DMS79 (cell line): ENCODE measurements at places on chromosomes 3 and 15.

DNA sequence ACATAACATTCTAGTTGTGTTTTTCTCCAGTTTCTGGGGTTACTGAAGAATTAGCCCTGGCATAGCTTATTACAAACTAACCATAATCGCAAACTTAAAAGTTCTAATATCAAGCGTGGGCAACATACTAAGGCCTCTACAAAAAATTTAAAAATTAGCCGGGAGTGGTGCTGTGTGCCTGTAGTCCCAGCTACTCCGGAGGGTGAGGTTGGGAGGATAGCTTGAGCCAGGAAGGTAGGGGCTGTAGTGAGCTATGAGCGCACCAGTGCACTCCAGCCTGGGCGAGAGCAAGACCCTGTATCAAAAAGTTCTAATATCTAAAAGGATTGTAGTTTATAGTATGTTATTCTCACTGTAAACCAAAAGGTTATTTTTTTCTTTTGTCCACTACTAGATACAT lies 1.1 kb downstream of the OIP5 start:
- DNase-seq: no peak

DNA sequence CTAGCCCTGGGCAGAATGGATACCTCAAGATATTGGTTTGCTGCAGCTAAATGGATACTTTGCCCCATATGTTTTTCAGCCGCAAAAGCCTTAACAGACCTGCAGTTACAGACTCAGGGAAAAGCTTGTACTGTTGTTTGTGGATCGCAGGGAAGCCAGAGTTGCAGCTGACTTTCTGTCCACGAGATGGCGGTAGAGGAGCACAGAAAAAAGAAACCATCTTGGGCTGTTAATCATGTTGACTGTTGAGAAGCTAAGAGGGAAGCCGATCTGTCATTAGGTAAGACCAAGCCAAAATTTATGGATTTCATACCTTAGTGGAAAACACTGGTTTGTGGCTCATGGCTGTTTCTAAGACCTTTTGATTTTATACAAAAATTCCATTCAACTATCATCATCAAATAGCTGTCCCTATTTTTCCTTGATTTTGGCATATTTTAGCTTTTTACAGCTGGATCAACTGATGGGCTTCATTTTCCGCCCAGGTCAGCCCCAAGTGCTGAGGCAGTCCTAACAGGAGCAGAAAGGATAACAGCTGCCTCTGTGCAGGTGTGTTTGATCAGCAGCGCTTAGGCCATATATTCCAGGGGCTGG lies 205.7 kb upstream of the ZPLD1 start:
- peak; percentile 20 for DNase-seq

DNA sequence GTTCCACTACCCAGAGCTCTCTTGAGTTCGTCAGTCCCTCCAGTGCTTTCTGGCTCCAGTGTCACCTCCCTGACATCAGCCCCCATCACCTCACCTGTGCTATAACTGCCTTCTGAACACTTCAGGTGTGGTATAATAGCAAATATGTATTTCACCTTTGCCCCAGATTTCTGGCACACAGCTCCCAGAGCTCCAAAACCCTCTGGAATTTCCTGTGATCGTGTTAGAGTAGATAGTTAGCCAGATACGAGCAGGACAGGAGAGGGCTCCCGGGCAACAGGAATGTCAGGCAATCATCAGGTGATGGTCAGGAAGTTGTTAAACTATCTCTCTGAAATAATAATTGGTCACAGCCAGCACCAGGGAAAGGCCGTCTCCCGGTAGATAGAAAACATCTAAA lies 22.6 kb upstream of the LIMD1 start:
- no peak for DNase-seq

DNA sequence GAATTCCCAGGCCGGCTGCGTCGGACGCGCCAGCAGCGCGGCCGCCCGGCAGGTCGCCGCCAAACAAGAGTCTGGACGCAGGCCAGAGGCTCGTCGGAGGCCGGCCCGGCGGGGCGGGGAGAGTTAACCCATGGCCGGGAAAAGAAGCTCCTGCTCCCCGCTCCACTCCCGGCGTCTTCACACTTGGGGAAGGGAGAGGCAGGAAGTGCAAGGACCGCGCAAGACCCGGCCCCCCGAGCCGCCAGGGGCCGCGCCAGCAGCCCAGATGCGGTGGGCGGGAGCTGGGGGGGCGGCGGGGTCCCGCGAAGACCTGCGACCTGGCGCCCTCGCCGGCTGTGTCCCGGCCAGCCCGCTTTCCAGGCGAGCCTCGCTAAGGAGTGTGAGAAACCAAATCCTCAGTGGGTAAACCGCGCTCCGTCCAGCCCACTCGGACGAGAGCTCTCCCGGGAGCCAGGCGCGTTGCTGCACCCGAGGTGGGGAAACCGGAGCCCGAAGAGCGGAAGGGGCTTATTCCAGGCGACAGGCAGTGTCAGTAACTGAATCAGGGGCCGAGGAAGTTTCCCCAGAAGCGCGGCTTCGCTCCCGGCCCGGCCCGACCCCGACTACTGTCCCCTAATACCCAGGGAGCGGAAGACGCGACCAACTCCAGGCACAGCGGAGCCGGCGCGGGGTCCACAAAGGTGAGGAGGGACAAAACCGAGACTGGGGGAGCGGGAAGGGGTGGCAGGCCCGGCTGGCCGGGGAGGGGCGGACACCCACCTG lies 721 bp downstream of the ADAMTS7 start:
- no peak for DNase-seq

GRCh38 chr3:129650256-129650872 lies 43.9 kb upstream of the PLXND1 start:
- DNase-seq: no peak

- no peak for DNase-seq
These were observed 101.4 kb downstream of the FNDC3B start for GRCh38 chr3:172140499-172141391.

DNA sequence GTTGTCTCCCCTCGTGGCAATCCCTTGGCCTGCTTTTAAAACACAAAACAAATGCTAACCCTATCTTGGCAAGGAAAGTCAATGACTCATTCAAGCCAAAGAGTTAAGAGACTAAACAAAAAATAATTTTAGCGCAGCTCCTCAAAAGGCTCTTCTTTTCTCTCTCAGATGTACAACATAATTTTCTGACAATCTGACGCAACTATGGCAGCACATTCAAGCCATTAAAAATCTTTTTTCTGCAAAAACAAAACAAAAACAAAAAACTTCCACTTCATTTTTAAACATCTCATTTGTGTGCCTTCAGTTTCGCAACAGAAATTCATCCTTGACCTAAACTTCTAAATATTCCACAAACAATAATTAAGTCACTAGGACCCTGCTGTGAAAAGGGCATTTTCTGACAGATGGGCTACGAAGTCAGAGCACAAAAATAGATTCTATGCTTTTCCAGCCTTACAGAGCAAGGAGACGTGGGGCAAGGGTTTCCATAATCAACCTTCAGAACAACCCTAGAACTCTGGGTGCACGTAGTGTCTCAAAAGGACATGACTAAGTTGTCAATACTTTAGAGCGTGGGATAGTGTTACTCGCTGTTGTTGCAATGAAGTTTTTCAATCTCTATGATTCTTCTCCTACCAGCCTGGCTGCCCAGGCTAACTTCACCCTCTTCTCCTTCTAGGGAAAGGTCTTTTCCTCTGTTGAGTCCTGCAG lies 84.3 kb downstream of the MB21D2 start:
- no peak for DNase-seq

DNA sequence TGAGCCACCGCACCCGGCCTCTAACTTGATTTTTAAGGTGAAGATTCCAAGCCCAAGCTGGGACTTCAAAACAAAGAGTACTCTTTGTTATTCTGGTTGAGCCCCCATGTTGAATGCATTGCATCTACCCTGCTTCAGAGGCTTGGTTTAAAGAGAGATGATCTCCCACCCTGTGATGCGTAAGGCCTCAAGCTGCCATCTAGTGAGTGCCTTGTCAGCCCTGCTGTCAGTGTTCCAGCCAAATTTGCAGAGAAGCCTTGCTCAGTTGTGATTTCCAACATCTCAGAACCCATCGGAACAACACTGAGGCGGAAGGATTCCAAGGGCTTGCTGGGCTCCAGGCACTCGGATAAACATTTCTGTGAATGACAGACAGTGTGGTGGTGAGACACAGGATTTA lies 210.7 kb upstream of the RGMA start:
- DNase-seq: no peak

- no peak for DNase-seq
These were observed 221.3 kb downstream of the OPA1 start for GRCh38 chr3:193814166-193814892.

- no peak for DNase-seq
These were observed 127.4 kb downstream of the B3GALNT1 start for GRCh38 chr3:160977773-160978172.

DNA sequence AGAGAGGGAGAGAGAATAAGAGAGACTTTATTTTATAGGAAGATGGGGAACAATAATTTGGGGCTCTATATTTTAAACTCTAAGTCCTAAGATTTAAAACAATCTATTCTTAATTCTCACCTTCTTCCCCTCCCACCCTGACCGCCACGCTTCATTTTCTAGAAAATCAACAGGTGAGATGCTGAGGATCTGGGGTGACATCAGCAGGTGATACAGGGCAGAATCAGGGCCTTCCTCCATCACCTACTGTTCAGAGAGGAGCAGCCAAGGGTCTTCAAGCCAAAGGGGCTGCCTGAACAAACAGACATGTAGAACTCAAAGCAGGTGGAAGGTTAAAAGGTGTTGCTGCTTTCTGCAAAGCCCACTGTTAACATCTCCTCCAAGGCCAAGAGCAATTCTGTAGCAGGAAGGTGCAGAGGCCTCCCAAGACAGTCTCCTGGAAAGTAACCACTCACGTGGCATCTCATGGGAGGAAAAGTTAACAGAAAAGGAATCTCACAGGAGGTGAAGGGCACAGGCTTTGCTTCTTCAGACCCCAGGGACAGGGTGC lies 183.6 kb upstream of the TLE3 start:
- no peak for DNase-seq

DNA sequence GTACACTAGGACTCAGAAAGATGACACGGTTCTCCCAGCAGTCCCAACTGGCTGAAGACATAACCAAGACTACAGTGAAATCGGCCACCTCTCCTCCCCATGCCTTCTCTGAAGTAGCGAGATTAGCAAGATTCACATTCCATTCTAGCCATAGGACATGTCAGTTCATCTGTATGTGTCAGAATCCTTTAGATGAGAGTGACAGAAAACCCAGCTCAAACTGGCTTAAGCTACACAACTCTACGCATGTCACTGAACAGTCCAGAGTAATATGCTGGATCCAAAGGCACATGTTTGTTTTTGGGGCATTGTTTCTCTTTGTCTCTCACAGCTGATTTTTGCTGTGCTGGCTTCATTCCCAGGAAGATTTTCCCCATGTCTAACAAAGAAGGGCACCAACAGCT lies 75.8 kb downstream of the RARB start:
- no peak for DNase-seq

DNA sequence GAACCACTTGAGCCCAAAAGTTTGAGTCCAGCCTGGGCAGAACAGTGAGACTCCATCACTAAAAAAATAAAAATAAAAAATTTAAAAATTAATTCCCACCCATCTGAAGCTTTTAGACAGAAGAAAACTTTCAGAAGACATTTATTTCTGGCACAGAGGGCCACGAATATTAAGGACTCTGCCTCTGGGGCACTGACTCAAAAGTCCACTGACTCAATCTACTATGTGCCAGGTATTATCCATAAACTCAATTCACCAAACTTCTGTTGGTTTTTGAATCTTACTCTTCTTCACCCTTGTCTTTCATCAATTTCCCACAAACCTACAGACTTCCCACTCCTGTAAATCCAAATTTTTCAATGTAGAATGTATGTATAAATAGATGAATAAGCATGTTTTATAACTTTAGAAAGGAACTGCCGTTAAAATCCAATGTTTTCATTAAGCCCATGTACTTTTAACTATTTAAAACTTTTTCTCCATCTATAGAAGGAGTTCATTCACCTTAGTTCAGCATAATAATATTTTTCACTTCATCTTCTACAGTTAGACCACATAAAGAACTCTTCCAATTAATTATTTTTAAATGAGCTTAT lies 19.9 kb downstream of the ATP13A3 start:
- DNase-seq: no peak

GRCh38 chr3:7423995-7424394 lies 563.1 kb downstream of the GRM7 start:
- no peak for DNase-seq

DNA sequence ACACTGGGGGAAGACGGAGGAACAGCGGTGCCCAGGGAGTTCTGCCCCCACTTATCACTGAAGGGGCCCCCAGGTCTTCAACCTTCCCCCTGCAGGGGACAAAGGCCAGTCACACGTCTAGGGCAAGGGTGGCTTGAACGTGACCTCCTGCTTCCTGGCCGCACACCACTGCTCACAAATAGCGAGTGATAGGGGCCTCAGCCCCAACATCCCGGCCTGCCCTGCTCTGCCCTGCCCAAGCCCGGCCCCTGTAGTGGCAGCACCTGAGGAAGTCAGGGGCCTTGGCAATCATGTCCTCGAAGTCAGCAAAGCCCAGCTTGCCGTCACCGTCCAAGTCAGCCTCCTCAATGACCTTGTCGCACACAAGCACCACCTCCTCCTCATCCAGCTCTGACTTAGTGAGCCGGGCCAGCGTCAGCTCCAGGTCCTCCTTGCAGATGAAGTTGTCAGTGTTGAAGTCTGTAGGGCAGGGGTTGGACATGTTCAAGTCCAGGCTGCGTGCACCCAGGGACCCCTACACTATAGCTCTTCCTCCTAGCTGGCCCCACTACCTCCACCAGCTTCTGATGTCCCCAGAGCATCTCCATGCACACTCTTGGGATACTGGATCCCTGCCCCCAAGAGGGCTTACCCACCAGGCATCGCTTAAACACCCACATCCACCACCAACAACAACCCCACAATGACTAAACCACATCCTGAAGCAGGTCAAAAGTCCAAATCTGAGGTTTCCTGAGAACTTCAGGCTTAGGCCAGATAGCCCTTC lies 13.3 kb downstream of the SH2D7 start:
- no peak for DNase-seq

DNA sequence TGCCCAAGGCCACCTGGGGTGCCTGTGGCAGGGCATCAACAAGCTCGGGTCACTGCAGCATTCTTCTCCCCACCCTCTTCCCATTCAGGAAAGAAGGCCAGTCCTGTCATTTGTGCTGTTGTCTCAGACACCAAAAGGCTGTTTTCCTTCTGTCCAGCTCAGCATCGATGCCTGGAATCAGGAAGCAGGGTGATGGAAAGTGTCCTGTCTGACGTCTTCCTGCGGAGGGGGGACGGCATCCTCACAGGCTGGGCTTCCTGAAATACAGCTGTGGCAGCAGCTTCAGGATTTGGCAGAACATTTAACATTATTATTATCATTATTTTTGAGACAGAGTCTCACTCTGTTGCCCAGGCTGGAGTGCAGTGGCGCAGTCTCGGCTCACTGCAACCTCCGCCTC lies 33.0 kb upstream of the ANKDD1A start:
- DNase-seq: no peak

- DNase-seq: no peak
These were observed 11.5 kb upstream of the SEC11A start for GRCh38 chr15:84727429-84727828.

GRCh38 chr15:29259233-29259632 lies 10.4 kb downstream of the NSMCE3 start:
- no peak for DNase-seq

DNA sequence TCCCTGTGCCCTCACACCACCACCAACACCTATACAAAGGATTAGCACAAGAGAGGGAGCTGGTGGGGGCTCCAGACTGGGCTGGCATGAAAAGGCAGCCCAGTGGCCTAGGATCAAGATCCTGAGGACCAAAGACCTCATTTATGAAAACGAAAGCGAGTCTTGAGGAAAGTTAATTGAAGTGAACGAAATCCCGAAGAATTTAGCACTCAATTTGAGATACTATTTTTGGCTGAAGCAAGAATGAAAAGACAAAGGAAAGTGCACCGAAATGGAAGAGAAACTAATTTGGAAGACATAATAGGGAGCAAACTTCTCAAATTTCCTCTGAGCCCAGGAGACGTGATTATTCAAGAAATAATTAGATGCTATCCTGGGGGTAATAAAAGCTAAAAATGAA lies 68.7 kb upstream of the SLC6A11 start:
- DNase-seq: no peak

GRCh38 chr3:149654188-149654601 lies 3.6 kb downstream of the WWTR1 start:
- DNase-seq: no peak
